Activated CD4-positive, alpha-beta T cell treated with anti-CD3 and anti-CD28 coated beads for 36 hours (primary cell): ENCODE measurements at places on chromosomes 2 and 18.

GRCh38 chr2:150274108-150274507 lies 213.4 kb downstream of the RND3 start:
- H3K27ac ChIP-seq, result no peak overlapping the region
- H3K36me3 ChIP-seq, result no peaks in the 10 kb centered on the region
- no peaks in the 10 kb centered on the region for H3K4me1 ChIP-seq
- no peak for DNase-seq
- no peak overlapping the region for H3K4me3 ChIP-seq
- no peaks in the 10 kb centered on the region for H3K27me3 ChIP-seq

- no peaks in the 10 kb centered on the region for H3K27me3 ChIP-seq
- peaks cover 77% of the 10 kb centered on the region for H3K4me1 ChIP-seq
- H3K27ac ChIP-seq, result peak overlapping the region; percentile 3
- H3K36me3 ChIP-seq, result peaks cover 20% of the 10 kb centered on the region
- H3K4me3 ChIP-seq, result no peak overlapping the region
Measured at GRCh38 chr2:207133820-207134519, 31.8 kb downstream of the KLF7 start.

DNA sequence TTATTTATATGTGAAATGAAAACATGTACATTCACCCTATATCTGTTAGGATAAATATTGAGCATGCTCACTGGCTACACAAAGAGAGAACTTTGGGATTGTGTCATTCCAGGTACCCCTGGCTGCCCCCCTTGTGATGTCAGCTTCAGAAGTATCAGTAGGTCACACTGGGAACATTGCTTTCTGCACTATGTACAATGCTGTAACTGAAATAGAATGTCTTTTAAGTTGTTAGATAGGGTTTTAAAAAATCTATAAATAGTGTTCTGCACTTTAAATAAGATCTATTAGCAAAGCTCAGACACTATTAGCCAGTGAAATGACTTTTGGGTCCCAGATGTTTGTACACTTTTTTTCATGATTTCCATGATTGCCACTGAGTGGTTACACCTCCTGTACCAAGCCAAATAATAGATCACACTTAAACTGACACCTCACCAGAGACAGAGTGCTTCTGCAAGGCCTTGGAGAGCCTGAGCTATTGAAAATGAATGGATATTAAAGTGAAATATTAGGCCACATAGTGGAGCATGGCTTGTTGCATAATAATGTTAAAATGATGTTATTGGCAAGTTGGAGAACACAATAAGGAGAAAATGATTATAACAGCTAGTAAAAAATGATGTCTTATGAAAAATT lies 297.0 kb upstream of the NXPH2 start:
- no peak overlapping the region for H3K4me3 ChIP-seq
- DNase-seq, result no peak
- no peaks in the 10 kb centered on the region for H3K4me1 ChIP-seq
- H3K36me3 ChIP-seq, result no peaks in the 10 kb centered on the region
- H3K27me3 ChIP-seq, result no peaks in the 10 kb centered on the region

- peaks cover 5% of the 10 kb centered on the region for H3K4me1 ChIP-seq
- no peak overlapping the region for H3K27ac ChIP-seq
- DNase-seq, result no peak
Measured at GRCh38 chr18:21672521-21673267, 31.9 kb downstream of the ABHD3 start.

DNA sequence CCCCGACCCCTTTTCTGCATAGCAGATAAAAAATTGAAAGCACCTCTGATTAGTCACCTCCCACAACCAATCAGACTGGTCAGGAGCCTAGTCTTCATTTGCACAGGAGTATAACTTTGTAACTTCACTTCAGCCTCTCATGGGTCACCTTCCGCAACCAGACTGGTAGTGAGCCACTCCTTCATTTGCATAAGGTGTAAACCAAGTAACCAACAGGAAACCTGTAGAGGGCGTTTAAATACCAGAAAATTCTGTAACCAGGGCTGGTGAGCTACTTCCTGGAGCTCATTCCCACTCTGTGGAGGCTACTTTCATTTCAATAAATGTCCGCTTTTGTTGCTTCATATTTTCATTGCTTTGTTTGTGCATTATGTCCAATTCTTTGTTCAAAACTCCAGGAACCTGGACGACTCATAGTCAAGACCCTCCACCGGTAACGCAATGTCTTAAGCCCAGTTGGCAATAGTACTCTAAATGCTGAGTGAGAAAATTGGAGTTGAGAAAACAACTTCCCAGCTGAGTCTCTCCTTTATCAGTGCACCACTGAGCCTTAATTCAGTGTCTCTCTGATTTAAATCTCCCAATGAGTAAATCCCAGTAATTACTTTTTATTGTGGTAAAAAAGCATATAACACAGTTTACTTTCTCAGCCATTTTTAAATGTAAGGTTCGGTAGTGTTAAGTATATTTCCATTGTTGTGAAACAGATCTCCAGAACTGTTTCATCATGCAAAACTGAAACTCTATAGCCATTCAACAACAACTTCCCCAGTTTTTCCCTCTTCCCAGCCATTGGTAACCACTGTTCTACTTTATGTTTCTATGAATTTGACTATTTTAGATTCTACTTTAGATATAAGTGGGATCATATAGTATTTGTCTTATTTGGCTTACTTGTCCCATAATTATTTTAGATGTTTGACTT lies 392.7 kb upstream of the SLC8A1 start:
- no peaks in the 10 kb centered on the region for H3K27me3 ChIP-seq
- H3K4me1 ChIP-seq, result no peaks in the 10 kb centered on the region
- no peaks in the 10 kb centered on the region for H3K36me3 ChIP-seq
- no peak overlapping the region for H3K27ac ChIP-seq

DNA sequence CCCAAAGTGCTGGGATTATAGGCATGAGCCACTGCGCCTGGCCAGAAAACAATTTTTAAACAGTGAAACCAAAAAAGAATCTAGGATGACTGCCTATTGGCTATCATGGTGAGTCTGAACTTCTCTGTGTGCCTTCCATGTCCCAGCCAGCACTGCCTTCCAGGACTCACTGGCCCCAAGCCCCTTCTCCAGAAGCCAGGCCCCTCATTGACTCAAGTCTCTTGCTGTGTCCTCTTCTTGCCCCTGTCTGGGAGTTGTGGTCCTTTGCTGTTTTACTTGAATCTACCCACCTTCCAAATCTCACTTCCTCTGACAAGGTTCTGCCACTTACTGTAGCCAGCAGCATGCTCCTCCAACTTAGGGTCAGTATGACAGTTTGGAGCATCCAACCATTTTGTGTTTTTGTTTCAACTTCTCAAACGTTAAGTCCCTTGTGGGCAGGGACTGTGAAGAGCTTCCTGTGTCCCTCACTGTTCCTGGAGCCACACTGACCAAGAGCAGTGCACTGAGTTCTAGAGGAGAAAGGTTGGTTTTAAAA lies 41.7 kb downstream of the ST3GAL5 start:
- H3K4me1 ChIP-seq, result peaks cover 17% of the 10 kb centered on the region
- H3K4me3 ChIP-seq, result no peak overlapping the region
- no peak overlapping the region for H3K27ac ChIP-seq
- peaks cover 22% of the 10 kb centered on the region for H3K36me3 ChIP-seq
- H3K27me3 ChIP-seq, result no peaks in the 10 kb centered on the region

DNA sequence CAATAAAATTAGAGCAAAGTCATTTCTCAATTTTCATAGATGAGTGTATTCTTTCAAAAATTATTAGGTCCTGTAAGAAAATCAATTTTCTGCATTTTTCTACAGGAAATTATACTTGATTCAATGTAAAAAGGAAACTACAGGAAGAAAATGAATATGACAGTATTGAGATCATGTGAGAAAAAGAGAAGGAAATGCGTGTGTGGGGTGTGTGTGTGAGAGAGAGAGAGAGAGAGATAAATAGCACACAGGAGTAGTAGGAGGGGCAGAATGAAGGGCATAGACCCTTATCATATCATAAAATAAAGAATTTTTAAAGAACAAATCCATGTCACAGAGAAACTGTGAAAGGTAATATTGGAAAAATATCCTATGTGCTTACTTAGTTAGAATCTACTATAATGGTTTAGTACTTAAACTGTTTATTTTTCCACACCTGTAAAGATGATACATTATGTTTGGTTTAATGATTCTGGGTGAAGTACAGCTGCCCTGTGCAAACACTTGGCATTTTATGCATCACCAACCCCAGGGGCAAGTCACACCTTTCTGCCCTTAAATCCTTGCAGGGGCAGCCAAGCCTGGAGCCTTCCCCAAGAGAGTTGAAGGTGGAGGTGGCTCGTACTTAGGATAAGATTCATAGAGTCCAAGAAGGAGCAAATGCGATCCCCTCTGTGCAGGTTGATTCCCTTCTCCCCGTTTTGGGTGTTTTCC lies 276.4 kb downstream of the TGIF1 start:
- no peaks in the 10 kb centered on the region for H3K4me1 ChIP-seq
- H3K4me3 ChIP-seq, result no peak overlapping the region
- no peak for DNase-seq

DNA sequence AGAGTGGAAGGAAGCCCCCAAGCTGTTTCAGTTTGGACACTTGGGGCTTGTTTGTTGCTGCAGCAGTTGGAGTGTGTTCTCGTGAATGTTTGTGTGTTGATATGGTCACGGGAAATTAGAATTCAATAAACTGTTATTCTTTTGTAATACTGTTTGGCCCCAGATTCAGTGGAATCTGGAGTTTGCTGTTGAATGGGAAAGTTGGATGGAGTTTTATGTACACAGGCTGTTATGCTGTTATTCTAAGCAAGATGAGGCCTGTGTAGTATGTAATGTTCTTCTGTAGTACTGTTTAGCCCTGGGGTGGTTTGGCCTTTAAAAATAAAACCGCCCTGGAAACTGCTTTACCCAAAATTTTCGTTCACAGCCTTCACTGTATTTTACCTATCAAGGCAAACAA lies 810.4 kb upstream of the HS6ST1 start:
- DNase-seq, result no peak
- no peaks in the 10 kb centered on the region for H3K36me3 ChIP-seq
- no peak overlapping the region for H3K27ac ChIP-seq
- H3K4me1 ChIP-seq, result no peaks in the 10 kb centered on the region
- H3K27me3 ChIP-seq, result no peaks in the 10 kb centered on the region

DNA sequence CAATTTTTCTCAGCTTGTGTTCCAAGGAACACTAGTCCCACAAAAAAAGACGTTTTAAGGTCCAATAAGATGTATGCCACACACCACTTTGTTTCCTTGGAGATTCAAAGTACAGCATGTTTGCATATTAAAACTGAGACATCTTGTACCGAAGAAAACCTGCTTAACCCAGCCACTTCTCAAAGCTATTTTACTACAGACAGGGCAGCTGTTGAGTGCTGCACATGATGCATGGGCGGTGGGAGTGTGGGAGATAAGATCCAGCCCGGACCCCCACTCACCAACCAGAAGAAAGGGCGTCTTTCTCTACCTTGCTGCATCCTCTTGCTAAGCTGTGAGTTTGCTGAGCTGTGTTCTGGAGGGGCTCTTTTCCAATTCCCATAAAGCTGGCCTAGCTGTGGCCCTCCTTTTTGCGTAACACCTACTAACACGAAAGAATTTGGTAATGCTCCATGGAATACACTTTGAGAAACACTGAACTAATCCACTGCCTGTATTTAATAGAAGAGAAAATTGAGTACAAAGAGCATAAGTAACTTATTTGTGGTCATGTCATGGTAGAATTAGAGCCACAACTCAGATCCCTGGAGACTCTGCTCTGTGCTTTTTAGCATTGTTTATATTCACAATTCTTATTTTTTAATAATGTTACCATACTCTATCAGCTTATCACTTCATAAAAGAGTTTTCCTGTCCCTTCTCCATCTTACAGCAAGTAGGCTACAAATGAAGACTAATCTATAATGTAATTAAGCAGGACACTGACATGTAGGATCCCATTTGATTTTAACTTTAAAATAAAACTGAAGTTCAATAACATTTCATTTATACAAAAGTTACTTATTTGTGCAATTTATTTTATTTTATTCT lies 90.0 kb downstream of the PLEKHM3 start:
- no peak overlapping the region for H3K27ac ChIP-seq
- DNase-seq, result no peak
- H3K4me3 ChIP-seq, result no peak overlapping the region
